ENCODE measurements at places on chromosomes 4 and X.
A peak's percentile ranks its signal among the peaks of the same experiment; 100 is the strongest.

DNA sequence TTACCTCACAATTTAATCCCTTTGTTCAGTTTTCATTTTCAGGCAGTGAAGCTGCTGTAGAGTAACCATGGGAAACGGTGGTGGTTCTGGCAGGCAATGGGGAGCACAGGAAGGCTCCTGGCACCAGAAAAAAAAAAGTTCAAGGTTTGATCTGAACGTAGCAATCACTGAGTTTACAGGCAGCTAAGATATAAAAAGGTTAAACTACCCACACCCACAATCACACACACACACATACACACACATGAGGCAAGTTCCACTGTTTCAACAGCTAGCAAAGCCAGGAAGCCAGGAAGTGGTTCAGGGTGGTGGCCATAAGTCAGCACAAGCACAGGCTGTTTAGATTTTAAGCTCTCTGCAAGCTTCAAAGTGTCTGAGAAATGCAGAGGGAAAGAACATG lies at the start of gene SULT1B1:
TSS of gene SULT1B1 (minus strand) at position 166 of the 400 bp plus-strand sequence. CDS start 5,403 bp downstream, outside the sequence.
- peak; percentile 1 for DNase-seq

- no peak for DNase-seq
Measured at GRCh38 chr4:117770269-117771102, 263.8 kb upstream of the NDST3 start.

DNA sequence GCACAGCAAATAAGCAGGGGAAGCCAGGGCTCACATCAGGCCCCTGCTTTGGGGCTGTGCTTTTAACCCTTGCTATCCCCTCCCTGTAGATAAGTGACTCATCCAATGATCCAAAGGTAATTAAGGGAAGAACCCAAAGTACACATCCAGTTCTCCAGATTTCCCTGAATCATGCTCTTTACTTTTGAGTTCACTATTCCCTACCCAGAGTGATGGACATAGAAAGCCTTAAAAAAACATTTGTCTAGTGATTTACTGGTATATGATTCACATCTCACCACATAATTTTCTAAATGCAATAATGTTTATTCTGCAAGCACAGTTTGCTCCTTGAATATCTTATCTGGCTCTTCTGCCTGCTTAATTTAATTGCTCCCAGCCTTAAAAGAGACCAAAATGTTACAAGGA lies 136.2 kb downstream of the PPP3CA start:
- DNase-seq: no peak

DNA sequence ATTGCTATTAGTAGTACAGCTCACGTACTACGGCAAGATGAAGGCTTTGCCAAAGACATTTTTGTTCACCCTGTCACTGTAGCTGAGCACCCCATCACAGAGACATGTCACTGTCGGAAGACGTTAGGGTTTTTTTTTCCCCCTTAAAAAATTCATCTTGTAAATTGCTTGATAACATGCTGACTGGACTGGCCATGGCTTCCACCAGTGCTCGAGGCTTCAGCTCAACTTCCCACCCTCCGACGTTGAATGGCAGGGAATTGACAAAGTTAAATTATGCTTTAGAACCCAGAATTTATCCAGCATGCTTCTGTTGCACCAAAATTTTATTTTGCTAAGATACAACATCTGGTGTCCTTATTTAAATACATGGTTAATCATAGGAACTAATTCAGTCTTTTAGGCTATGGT lies 707 bp upstream of the OTUD4 start:
- DNase-seq: no peak

GRCh38 chr4:55617587-55618197 lies 18.4 kb downstream of the NMU start:
- DNase-seq: no peak

DNA sequence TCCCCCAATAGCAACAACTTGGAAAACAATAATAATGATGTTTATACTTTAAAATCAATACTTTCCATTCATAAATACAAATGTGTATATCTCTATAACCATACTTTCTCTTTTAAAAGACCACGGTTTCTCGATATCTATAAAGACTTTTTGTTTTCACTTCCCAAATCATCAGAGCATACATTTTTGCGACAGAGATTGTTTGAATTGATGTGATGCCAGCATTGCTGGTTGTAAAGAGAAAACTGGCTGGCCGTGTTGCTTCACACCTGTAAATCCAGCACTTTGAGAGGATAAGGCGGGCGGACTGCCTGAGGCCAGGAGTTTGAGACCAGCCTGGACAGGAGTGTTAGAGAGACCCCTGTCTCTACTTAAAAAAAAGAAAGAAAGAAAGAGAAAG lies 77.6 kb upstream of the ZNF518B start:
- DNase-seq: no peak

DNA sequence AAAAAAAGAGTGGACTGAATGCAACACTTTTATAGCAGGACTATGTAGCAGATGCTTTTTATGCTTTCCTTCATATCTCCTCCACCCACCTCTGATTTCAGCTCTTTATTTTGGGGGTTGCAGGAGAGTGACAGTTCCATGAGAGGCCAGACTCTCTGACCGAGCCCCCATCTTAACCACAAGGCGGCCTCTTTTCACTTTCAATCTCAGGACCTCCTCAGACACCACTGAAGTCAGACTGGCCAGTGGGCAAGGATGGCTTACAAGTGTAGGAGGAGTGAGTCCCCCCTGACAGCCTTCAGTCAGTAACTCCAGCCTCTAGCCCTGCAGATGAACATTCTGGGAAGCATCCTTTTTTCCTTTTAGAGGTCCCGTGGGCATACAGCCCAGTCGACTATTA lies 140.8 kb downstream of the FRAS1 start:
- no peak for DNase-seq

- DNase-seq: no peak
Measured at GRCh38 chr4:97235521-97235920, 907.8 kb downstream of the STPG2 start.

DNA sequence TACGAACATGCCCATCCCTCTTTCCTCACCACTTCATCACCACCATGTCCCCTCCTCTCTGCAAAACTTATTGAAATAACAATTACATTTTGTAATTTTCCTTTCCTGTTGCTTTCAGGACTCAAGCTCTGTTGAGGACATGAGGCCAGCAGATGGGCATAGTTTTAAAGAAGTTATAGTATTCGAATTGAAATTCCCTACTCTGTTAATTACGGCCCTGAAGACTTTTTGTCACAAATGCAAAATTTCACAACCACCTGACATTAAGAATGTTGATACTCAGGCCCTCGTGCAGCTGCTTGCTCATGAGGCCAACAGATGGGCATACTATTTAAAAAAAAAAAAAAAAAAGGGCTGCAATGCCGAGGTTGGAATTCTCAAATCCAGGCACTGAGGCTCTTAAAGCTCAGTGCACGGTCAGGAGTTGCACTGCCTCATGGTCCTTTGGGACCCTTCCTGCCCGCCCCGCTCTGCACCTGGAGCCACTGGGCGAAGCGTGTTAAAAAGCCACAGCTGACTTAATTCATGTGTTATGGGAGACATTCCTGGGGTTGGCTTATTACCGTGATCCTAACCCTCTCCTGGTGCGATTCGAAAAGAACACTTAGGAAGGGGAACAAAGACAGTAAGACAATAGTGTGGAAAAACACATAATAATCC lies 34.2 kb upstream of the FAT1 start:
- DNase-seq: no peak

DNA sequence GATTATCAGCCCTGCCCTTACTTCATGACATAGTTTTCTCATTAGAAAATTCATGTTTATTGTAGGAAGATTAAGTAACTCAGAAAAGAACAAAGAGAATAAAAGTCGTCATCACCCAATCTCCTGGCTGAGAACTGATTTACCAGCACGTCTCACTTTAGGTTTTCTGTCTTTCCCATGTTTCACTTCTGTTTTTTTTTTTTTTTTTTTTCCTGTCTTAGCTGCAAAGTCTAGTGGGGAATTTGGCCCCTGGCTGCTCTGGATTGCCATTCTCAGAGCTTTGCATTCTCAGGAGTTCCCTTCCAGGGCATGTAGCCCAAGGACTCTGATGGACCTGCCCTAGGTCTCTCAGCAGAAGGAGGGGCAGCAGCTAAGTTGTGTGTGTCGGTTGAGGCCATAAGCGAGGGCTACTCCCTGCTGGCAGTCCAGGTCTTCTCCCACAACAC lies 57.8 kb downstream of the TMEM131L start:
- no peak for DNase-seq

DNA sequence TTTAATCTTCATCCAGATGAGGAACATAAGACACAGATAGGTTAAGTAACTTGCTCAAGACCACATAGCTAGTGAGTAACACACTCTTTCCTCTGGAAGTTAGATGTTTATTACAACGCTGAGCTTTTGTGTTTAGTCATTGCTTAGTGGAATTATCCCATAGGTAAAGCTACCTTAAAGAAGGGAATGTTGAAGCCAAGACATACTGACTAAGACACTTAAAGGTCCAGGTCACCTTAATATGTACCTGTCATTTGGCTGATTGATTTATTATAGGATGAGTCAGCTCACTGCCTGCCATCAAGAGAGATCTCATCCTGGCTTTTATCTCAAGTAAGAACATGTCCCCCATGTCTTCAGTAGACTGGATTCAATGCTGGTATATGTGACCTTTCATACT lies 53.4 kb downstream of the KDR start:
- no peak for DNase-seq

GRCh38 chrX:34849371-34849770 lies 93.2 kb upstream of the FAM47B start:
- no peak for DNase-seq

- DNase-seq: no peak
Measured at GRCh38 chrX:134026565-134027311, 41.3 kb upstream of the GPC3 start.

DNA sequence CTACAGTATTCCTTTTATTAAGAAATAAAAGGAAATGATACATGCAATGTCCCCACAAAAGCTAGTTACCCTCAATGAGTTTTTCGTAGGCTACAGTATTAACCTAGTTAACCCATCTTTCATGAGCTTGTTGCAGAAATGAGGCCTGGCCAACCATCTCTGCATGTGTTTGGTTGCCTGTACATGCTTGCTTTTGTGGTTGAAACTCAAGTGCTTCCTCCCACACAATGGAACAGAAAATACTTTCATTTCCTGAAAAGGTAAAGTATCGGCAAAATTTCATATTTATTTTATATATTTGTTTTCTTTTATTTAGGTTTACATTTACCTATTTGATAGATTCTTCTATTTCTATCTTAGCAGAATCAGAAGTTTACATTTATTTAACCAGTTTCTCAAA lies 214.6 kb upstream of the FAM241A start:
- DNase-seq: no peak

GRCh38 chr4:148790691-148791090 lies 348.5 kb upstream of the NR3C2 start:
- DNase-seq: no peak

DNA sequence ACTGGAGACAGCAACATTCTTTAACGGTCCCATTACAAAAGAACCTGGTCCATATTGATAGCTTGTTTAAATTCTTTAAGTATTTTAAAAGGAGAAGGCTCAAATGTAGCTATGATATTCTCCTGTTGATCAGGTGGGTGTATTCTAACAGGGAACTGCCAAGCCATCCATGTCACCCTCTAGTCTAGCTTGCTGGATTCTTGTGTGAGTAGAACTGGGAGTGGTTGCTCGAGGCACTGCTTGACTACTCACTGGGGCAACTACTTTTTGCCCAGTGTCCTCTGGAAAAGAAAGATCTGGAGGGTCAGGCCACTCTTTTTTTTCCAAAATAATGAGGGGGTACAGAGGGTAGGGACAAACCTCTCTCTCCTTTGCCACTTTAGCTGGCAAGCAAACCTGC lies 155.1 kb downstream of the ZNF518B start:
- DNase-seq: no peak

DNA sequence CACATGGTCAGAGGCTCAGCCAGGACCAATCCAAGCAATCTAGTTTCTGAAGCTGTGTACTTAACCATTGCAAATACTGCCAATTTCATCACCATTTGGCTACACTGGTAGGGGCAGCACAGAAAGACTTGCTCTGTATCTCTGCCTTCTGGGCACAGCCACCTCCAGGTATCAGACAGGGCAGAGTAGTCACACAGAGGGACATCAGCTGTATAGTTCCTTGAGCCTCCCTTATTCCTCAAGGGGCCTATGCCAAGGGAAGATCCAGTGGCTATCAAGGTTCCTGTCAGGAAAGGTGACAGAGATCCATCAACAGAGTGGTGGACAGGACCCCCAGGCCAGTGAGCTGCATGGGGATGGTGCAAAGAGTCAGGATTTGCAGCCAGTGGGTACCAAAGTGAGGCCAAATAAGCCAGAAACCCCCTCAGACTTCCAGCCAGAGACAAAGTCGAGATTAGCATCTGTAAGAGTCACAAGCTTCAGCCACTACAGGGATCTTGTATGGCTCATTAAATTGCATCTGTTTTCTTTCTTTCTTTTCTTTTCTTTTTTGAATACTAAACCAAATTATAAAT lies 381.6 kb upstream of the CPEB2 start:
- DNase-seq: no peak

DNA sequence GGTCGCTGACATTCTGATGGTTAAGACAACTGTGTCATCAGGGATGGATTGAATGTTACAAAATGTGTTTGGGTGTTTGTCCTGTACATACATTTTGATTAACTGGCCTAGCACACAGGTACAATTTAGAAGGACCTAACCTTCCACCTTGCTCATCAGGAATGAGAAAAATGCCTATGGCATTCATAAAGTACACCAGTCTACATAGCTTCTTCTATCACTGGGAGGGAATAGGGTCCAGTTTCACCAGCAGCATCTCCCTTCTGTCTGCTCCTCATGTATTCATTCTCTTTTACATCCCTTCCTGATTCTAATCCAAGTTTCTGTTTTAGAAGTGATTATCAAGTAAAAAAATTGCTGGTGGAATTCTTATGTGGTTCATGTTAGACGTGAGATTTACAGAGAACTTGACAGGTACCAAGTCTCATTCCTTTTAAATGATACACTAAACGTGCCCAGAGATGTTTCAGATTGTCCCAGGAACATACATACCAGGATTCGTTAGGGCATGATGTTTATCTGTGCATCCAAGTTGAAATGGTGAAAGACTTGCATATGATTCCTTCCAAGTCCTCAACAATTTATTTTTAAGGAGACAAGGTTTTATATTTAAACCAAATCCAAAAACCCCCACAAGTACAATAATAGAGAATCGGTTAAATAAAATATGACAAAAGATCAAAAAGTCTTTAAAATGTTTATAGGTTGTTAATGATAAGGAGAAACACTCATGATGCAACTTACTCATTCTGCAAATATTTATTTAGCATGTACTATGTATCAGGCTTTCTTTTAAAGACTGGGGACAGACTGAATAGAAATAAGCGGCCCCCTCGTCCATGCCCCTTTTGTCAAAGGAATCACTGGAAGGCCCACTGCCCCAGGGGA lies 359.1 kb downstream of the ZNF674 start:
- DNase-seq: no peak

DNA sequence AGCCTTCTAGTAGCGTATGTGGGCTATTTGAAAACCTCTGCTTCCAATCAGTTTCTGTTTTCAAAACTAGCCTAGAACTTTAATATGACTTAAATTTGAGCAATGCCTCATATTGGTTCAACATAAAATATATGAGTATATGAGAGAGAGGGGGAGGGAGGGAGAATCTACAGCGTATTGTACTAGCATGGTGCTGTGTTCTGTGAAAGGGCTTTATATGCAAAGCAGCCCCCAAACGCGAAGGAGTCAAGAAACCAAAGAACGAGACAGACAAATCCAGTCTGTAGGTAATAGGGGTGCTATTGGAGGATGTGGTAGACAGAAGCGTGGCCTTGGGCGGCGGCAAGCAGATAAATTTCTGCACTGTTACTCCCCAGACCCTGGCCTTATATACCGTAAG lies 784 bp upstream of the ANXA5 start:
- DNase-seq: no peak

- no peak for DNase-seq
Measured at GRCh38 chr4:25654971-25655963, at the start of gene SLC34A2. TSS of gene SLC34A2 (plus strand) at chr4:25655851. CDS start at chr4:25662501, 6,650 bp downstream.
